IPS DF 6.9 (cell line): ENCODE measurements at places on chromosomes 3 and 15.
A peak's percentile ranks its signal among the peaks of the same experiment; 100 is the strongest.

DNA sequence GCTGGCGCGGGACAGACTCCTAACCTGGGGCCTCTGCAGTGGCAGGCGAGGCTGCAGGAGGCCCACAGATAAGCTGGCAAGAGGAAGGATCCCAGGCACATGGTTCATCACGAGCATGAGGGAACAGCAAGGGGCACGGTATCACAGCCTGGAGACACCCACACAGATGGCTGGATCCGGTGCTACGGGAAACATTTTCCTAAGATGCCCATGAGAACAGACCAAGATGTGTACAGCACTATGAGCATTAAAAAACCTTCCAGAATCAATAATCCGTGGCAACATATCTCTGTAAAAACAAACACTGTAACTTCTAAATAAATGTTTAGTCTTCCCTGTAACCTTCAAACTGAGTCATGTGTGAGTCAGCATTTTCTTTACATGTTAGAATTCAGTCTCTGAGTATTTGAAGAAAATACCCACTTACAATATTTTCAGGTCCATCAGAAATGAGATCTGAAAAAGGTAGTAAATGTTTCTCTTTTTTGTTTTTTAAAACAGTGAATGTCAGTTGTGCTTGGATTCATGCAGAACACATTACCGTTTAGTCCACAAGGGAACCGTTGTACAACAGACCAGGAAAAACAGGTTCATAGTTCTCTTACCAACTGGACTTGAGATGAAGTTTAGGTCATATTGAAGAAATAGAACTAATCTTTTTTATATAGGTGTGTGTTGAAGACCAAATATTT lies 75.9 kb downstream of the BOC start:
- no peak for DNase-seq

GRCh38 chr15:28037969-28038590 lies 61.0 kb downstream of the OCA2 start:
- no peak for DNase-seq

- DNase-seq: no peak
These were observed 226.1 kb downstream of the PLCL2 start for GRCh38 chr3:17110660-17111396.

GRCh38 chr15:88612186-88612796 lies 8.8 kb upstream of the AEN start:
- DNase-seq: no peak

DNA sequence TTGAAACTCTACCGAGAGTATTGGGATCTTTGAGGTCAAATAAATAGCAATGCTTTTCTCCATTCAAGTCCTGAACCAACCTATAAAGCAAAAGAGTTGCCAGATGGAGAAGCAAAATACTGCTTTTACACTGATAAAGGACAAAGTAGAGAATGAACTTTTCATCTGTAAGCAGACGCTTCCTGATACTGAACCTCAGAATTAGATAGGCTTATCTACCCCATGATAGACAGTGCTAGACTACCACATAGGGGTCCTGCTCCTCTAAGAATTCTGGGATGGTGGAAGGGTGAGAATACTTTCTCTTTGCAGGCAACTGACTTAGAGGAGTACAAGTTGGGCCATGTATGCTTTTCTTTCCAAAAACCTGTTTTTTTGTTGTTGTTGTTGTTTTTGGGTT lies 9.5 kb downstream of the SAXO2 start:
- no peak for DNase-seq

DNA sequence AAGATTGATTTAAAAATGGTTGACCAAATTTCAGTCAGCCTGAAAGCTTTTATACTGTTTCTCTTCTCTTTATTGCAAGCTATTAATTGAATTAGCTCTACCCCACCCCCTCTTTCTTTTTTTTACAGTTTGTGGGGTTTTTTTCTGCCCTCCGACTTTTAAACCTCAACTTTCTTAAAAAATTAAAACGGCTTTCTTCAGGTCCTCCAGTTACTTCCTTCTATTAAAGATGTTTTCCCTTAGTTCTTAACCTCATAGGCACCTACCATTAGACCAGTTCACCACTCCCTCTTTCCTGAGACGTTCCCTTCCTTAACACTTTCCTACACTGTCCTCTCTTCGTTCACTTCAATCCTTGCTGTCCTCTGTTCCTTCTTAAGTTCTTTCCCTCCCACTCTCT lies 52.4 kb downstream of the ATP8B4 start:
- no peak for DNase-seq

DNA sequence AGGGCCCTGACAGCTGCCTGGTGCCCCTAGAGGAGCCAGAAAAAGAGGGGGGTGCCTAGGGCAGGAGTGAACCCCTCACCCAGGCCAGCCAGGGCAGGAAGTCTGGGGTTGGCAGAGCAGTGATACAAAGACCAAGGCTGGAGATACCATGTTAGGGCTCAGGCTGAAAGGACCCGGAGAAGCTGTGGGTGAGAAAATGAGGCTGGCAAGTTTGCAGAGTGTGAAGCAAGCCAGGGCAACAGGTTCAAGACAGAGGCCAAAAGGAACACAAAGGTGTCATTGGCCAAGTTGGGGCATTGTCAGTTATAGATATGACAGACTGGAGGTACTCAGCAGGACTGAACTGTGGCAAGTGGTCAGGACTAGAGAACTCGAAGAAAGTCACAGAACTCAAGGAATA lies 40.6 kb upstream of the IREB2 start:
- DNase-seq: no peak

GRCh38 chr3:169686874-169687273 lies 23.4 kb upstream of the MECOM start:
- no peak for DNase-seq

- no peak for DNase-seq
These were observed 546.8 kb downstream of the TBL1XR1 start for GRCh38 chr3:176650478-176650877.

DNA sequence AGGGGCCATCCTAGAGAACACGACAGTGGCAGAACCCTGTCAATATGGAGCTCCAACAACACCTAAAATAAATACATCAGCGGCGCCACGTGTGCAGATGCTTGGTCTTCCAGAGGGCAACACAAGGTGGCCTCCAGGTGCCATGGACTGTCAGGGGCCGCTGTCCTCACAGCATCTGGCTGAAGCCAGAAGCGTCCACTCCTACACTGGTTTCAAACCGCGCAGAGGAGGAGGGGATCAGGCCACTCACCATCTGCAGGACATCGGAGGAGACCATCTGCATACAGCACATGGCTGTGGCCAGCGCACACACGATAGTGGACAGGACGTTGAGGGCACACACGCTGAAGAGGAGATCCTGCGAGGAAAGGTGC lies 118.2 kb downstream of the NSMCE3 start:
- DNase-seq: no peak

DNA sequence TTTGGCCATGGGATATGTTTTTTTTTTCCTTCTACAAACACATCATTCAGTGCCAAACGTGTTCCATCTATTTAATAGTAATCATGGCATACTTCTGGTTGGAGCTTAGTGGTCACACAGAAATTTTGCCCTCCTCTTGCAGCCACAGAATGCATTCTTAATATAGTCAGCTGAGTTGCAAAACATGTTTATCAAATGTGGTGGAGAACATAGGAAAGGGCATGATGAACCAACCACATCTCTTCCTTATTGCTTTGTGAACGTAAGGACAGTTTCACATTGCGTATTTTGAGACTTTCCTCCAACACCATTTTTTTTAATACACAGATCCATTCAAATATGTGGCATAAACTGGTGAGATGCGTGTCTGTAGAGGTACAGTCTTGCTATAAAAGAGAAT lies 106.8 kb downstream of the BBX start:
- DNase-seq: no peak

DNA sequence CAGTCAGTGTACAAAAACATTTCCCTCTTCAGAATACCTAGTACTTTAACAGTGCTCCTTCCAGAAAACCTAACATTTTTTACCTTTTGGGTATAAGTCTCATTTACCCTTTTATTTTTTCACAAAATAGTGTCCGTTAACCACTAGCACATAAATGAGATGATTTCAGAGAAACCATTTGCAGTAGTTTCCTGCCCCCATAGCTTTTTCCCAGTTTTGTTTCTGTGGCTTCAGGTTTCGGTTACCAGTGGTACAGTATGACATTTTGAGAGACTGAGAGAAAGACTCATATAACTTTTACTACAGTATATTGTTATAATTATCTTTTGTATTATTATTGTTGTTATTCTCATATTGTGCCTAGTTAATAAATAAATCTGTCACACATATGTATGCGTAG lies 6.2 kb upstream of the RBMS3 start:
- no peak for DNase-seq

DNA sequence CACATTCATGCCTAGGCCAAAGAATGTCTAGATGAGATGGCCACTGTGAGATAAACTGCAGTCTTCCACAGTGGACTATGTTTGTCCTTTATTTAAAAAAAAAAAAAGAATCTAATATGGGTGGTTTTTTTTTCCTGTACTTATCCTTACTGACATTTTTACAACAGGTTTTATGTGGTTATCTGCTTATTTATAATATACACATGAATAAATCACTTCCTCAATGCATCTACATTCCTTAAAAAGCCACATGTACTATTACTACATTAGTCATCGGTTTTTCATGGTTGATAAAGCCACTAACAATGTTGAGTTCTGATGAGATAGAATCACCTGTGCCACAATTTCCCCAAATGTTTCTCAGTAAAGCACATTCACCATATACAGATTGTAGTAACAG lies 341.3 kb upstream of the THBS1 start:
- DNase-seq: no peak

DNA sequence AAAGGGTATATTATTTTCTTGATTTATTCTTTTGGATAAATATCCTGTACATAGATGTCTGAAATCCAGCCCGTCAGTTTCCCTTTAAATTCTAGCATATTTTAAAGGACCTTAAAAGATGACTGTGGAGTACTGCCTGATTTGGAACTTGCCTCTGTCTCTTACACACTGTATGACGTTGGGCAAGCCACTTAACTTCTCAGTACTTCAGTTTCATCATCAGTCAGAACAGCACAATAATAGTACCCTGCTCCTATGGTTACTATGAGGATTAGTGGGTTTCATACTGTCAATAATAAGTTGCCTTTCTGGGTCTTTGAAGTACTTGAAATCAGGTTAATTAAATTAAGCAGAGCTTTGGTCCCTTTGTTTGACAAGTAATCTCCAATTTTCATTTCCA lies 374.3 kb downstream of the TIGIT start:
- DNase-seq: no peak

- DNase-seq: peak; percentile 100
These were observed at the start of gene ZBTB11 for GRCh38 chr3:101676765-101677435. Gene ZBTB11 (minus strand): TSS chr3:101677132. CDS start chr3:101676914, 218 bp downstream.

- no peak for DNase-seq
These were observed 12.0 kb downstream of the OR5K3 start for GRCh38 chr3:98402507-98402906.

DNA sequence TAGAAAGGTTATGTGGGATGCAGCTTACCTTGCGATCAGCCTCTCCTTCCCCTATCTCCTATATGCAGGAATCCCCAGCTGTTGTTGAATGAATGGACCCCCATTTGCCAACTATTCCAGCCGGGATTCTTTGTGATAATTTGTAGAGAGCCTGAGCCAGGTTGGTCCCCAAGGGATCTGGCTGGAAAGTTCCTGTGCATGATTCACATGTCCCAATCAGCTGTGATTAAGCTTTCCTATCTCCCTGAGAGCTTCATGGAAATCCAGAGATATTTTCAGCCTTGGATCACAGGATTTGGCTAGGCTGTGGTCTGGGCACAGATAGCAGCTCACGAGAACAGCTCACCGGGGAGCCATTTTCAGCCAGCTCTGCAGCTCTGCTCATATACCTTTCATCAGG lies 76.7 kb downstream of the ARNT2 start:
- DNase-seq: no peak

DNA sequence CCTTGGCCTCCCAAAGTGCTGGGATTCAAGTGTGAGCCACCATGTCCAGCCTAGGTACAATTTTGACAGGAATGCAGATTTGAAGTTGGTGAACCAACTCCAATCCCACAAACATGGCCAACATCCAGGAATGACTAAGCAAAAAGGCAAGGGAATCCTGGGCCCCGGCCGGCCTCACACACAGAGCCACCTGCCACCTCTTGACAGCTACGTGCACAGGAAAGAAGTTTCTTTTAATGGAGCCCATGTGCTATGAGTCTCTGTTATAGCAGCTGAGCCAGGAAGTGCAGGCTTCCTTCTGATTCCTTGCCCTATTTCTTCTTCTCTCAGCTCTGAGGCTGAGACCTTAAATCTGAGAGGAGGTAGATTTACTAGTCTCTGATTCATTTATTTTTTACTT lies 8.8 kb downstream of the TMEM40 start:
- no peak for DNase-seq

GRCh38 chr15:40985541-40986330 lies 32.5 kb downstream of the CHAC1 start:
- no peak for DNase-seq

GRCh38 chr3:124907957-124908356 lies 20.8 kb upstream of the ITGB5 start:
- DNase-seq: no peak

GRCh38 chr15:69138963-69139362 lies 21.5 kb upstream of the GLCE start:
- no peak for DNase-seq

- DNase-seq: no peak
These were observed 45.8 kb upstream of the CCDC50 start for GRCh38 chr3:191283400-191283799.
